ENCODE measurements at places on chromosomes 16 and 17.

DNA sequence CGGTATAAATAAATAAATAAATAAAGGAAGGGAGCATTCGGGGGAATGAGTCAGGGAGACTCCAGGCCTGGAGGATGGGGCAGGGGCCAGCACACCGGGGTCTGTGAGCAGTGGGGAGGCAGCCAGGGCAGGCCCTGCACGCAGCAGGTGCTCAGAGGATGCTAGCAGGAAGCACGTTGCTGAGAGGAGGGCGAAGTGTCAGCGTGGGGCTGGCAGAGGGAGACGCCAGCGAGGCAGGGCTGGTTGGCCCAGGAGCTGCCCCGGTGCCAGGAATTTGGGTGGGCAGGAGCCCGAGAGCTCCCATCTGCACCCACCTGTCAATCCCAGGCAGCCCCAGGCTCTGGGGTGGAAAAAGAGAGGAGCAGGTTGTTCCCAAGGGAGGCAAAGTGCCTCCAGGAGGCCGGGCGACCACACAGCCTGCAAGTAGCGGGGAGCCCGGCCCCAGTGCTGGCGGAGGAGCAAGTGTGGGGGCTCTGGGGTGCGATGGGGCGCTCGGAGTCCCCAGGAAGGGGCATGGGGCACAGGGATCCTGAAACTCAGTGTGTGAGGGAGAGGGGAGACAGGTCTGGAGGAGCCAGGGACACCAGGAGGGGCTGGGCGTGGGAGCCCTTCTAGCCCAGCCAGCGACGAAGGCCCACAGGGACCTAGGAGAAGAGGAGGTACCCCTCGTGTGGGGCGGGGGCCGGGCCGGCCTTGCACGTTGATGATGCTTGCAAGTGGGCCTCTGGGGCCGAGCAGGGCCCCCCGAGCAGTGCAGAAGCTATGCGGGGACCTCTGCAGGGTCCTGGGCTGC, 28.0 kb downstream of the SOX8 start:
- DNase-seq: no peak

DNA sequence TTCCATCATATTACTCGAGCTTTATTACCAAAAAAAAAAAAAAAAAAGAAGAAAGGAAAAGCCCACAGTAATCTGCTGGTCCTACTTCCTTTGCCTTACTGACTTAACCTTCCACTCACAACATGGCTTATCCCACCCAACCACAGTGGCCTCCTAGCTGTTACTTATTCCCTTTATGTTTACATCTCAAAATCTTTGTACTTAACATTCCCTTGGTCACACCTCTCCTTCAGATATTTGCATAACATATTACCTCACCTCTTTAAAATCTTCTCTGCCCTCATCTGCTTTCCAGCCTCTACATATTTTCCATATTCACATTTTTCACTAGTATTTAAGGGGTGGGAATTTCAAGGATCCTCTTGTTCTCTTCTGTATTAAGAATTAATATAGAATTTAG, 327.0 kb upstream of the TBX2 start:
- no peak for DNase-seq

DNA sequence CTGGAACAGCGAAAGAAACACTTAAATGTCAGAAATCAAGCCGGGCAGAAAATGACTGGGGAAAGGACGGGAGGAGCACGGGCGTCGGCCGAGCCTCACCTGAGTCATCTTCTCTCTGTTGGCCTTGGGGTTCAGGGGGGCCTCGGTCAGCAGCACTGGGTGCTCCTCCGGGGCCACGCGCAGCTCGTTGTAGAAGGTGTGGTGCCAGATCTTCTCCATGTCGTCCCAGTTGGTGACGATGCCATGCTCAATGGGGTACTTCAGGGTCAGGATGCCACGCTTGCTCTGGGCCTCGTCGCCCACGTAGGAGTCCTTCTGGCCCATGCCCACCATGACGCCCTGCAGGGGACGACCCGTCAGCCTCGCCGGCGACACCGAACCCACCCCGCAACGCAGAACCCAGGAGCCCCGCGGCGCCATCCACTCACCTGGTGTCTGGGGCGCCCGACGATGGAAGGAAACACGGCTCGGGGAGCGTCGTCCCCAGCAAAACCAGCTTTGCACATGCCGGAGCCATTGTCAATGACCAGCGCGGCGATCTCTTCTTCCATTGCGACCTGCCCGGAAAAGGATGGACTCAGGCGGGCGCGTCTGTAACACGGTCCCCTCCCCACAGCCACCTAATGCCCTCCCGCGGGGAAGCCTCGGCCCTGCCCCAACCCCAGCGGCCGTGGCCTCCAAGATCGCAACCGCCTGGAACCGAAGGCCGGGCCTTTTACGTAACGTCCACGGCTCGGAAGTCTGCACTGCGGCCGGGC, 616 bp downstream of the ACTG1 start:
- peak; percentile 26 for DNase-seq

DNA sequence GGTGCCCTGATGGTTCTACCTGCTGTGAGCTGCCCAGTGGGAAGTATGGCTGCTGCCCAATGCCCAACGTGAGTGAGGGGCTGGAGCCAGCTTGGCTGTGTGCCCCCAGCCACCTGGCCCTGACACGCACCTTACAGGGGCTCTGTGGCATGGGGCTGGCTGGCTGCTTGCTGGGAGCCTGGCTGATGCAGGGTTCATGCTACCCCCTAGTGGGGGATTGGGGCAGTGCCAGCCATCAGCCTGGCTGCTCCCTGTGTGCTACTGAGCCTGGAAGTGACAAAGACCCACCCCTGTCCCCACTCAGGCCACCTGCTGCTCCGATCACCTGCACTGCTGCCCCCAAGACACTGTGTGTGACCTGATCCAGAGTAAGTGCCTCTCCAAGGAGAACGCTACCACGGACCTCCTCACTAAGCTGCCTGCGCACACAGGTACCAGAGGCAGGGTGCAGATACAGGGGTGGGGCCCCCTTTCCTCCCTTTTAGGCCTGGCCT, 5.7 kb downstream of the GRN start:
- DNase-seq: peak; percentile 74

GRCh38 chr17:8941520-8941919, 24.0 kb downstream of the PIK3R5 start:
- peak; percentile 82 for DNase-seq

DNA sequence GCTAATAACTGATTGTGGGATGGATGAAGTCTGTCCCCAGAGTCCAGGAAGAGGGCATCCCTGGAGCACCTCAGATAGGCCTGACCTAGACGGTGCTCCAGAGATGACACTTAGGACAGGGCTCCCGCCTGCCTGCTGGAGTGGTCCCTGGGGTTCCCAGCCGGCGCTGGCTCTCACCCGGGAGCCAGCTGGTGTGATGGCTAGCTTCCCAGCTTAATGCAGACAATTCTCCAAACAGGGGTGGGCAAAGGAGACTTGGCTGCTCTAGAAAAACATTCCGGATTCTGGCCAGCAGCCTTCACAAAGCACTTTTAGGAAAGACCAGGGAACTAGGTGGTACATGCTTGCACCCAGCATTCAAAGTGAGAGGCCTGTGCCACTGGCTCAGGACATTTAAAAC, 18.6 kb downstream of the ACE start:
- no peak for DNase-seq

GRCh38 chr16:629833-630248, 944 bp upstream of the WFIKKN1 start:
- DNase-seq: no peak

- no peak for DNase-seq
These were observed 463 bp downstream of the TOP2A start for GRCh38 chr17:40417258-40417608.

DNA sequence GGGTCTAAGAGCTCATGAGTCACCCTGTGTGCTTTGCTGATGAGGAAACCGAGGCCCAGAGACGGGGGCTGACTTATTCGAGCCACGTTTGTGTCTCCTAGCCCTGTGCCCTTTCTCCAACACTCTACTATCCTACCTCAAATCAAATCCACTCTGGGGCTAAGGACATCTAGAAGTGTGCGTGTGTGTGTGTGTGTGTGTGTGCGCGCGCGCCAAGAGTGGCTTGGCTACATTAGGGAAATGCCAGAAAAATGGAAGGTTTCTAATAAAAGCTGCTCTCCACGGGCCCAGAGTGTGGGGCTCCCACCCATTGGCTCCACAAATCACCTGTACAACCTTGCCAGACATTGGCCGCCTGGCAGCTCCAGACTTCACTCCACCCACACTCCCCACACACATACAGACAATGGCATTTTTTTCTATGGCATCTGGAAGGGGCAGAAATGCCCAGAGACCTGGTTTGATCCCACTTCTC, 30.3 kb upstream of the PHOSPHO1 start:
- DNase-seq: no peak

GRCh38 chr17:32191306-32191705, 49.0 kb downstream of the RHOT1 start:
- no peak for DNase-seq

DNA sequence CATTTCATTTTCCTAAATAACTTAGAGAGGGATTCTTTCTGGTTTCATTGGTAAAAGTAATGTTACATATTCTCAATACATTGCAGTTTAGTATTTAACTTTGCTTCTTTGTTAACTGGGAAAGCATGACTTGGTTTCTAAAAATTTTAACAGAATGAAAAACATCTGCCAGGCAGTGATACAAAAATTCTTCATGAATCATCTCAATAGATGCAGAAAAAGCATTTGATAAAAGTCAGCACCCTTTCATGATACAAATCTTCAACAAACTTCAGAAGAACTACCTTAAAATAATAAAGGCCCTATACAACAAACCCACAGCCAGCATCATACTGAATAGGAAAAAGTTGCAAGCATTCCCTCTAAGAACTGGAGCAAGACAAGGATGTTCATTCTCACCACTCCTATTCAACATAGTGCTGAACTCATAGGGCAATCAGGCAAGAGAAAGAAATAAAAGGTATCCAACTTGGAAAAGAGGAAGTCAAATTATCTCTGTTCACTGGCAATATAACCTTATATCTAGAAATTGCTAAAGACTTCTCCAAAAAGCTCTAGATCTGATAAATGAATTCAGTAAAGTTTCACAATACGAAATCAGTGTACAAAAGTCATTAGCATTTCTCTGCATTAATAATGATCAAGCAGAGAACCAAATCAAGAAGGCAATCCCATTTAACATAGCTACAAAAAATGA, 50.4 kb downstream of the SLFN5 start:
- DNase-seq: no peak

DNA sequence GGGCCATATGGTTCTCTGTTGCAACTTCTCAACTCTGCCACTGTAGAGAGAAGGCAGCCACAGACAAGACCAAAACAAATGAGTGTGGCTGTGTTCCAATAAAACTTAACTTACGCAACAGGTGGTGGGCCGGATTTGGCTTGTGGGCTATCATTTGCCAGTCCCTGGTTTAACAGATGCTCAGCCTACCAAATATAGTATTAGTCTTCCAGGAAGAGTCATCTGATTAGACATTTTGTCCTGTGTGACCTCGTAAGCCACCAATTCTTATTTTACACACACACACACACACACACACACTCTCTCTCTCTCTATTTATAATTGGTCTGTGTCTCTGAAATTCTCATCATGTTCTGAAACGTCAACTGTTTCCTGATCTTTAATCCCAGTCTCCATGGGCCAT, 245.9 kb downstream of the XYLT1 start:
- peak; percentile 33 for DNase-seq

GRCh38 chr16:11619327-11619851, 32.7 kb upstream of the LITAF start:
- peak; percentile 47 for DNase-seq

DNA sequence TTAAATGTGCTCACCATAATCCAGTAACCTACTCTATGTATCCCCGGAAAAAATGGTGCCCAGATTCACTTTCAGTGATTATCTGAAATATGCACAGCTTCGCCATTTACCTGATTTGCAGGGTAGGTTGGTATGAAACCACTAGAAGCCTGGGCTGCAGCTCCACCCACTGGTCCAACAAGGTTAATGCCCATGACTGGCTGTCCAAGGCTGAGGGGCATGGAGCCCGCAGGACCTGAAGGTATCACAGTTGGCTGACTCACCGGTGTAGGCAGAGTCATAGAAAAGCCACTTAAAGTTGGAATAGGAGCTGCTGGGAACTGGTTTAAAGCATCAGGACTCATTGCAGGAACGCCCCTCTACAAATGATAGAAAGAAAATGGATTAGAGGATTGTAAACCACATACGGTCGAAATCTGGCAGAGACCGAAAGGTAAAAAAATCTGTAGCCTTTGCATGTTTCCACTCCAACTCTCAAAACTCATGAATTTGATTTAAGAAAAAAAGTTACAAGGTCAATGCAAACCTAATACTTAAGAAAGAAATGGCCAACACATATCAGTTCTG, 38.6 kb downstream of the SYNRG start:
- peak; percentile 16 for DNase-seq

- DNase-seq: peak; percentile 38
These were observed 40.9 kb upstream of the ICAM2 start for GRCh38 chr17:64061178-64061898.

GRCh38 chr16:26078716-26079355, 387.1 kb downstream of the HS3ST4 start:
- DNase-seq: no peak

DNA sequence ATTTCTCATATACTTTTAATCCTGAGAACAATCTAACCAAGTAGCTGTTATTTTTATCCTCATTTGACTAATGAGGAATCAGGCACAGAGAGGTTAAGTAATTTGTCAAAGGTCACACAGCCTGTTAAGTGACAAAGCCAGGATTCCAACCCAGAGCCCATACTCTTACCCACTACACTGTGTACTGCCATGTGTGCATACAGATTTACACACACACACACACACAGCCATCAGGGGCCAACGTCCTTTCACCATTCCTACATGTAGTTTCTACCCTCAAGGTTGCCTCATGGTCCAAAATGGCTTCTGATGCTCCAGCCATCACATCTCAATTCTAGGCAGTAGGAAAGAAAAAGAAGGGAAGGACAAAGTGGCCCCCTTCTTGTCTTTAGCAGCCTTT, 22.1 kb downstream of the TMEM186 start:
- no peak for DNase-seq

DNA sequence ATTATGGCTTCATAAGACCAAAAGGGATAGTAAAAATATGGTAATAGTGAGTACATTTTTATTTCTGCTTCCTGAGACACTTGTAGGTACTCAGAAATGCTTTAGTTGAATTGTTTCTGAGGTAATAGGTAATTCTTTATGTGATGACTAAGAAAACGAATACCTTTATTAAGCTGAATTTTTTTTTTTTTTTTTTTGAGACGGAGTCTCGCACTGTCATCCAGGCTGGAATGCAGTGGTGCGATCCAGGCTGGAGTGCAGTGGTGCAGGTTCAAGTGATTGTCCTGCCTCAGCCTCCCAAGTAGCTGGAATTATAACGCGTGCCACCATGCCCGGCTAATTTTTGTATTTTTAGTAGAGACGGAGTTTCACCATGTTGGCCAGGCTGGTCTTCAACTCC, 1.9 kb downstream of the RAD51C start:
- no peak for DNase-seq

- DNase-seq: no peak
These were observed 345.2 kb upstream of the TBX2 start for GRCh38 chr17:61054436-61054835.

DNA sequence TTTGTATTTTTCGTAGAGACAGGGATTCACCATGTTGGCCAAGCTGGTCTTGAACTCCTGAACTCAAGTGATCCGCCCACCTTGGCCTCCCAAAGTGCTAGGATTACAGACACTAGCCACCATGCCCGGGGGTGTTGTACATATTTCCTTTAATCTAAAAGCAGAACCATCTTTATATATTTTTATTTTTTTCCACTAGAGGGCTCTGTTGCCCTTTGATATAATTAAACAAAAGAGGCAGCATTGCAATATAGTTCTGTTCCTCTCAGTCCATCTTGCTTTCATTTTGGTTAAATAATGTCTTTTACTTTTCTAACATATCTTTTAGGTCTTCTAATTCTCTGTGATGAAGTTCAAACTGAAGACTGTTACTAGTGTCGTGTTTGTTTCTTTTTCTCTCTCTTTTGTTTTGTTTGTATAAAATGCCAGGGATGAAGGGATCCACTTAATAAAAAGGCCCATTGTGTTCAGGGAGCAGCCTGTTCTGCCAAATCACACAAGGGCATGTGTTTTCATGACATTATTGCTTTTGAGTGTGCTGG, 23.4 kb downstream of the WWOX start:
- DNase-seq: peak; percentile 57

Measured in CD4-positive, alpha-beta T cell treated with Interleukin-2 at 100 ng/mL for 4 hours (primary cell).